ENCODE measurements at places on chromosomes 11 and 22.

DNA sequence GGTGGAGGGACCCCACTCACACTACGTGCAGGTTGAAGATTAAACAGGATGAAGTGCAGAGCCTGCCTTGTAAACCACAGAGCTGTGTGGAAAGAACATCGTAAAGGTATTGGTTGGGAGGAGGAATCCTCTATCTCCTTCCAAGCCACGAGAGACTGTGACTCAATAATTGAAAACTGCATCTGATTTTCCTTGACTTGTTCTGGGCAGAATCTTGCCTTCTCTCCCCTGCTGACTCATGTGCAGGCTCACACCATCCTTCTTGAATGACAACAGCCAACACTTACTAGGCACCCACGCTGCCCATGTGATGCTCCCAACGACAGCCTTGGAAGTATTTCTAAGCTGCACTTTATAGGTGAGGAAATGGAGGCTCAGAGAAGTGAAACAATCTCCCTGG, 563.0 kb downstream of the MIAT start:
- DNase-seq = no peak

DNA sequence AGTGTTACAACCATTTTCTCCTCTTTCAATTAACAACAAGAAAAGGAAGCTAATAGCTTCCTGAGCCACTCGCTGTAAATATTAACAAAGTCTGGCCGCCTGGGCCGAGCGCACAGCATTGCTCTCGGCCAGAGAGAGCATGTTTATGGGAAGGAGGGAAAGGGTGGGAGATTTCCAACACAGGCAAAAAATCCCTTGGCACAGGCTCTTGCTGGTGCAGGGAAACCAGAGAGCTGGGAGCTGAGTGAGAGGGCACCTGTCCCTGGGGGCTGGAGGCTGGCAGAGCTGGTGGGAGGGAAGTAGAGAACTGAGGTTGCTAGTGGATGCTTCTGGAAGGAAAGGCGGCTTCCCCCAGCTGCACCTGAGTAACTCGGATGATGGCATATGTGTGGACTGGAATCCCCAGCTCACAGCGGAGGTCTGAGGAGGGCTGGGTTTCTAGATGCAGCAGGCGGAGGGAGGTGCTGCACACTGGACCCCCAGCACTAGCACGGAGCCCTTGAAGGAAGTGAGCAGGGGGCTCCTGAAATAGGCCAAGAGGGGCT, 59.6 kb downstream of the FLRT1 start:
- no peak for DNase-seq

DNA sequence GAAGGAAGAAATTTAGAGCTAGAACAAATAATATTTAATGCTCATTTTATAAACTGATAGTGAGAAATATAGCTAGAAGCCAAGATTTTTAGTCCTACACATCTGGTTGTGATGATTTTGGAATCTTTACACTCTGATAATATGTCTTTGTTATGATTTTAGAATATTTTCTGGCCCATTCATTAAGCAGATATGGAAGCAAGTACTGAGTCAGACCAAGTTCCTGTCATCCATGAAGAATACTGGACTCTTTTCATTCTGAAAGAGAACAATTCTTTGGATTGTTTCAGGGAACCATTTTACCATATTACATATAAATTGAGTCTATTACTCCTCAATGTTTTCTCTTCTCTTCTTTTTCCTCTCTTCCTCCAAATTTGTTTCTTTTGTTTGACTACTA, 227.4 kb downstream of the TMEM135 start:
- DNase-seq = no peak

- no peak for DNase-seq
Observed at GRCh38 chr11:34909955-34910354, 6.2 kb downstream of the APIP start.

GRCh38 chr11:117417856-117418255, 90.2 kb downstream of the CEP164 start:
- no peak for DNase-seq

DNA sequence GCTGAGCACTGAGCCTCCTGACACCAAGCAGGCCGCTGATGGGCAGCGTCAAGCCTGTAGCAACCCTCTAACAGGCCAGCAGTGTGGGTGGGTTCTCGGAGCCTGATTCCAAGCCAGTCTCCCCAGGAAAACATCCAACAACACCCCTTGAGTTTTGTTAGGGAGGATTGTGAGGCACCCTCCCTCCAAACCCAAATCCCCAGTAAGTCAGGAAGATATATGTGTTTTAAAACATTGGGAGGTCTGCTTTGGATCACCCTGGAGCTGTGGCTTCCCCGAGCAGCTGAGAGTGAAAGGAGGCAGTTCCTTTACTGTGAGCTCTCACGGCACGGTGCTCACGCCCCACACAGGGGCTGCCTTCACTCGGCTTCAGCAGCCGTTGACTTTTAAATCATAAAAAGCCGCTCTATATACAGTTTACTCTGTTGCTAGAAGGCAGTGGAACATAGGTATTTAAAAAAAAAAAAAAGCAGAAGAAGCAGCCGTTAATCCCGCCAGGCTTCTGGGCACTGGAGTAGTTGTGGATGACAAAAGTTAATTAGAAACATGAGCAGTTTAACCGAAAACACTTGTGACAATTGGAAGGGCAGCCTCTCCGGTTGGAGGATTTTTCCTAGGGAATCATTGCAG, 218.6 kb downstream of the NAV2 start:
- no peak for DNase-seq

- no peak for DNase-seq
Observed at GRCh38 chr11:117239295-117239694, 6.8 kb downstream of the RNF214 start.

DNA sequence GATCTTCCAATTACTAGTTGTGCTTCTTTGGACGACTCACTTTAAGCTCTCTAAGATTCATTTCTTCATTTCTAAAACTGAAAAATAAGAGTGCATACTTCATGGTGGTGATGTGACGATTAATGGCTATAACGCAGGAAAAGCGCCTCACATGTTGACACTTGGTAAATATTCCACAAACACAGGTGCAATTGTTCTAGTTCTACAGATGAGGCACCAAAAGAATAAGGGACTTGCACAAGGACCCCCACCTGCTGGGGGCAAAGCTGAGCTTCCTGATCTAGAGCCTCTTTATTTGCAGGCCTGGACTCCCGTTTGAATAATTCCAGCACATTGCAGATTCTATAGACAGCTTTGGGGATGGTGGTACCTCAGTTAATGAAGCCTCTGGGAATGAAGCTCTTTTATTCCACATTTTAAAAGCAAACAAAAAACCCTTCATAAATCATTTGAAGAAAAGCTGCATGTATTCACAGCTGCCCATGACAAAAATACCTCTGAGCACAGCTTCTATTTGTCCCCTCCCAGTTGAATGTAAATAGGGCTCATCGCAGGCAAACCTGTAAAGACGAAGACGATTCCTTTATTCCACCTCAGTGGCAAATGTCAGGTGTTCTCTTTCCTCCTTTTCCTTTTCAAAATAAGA, 14.9 kb upstream of the CADM1 start:
- DNase-seq = no peak

DNA sequence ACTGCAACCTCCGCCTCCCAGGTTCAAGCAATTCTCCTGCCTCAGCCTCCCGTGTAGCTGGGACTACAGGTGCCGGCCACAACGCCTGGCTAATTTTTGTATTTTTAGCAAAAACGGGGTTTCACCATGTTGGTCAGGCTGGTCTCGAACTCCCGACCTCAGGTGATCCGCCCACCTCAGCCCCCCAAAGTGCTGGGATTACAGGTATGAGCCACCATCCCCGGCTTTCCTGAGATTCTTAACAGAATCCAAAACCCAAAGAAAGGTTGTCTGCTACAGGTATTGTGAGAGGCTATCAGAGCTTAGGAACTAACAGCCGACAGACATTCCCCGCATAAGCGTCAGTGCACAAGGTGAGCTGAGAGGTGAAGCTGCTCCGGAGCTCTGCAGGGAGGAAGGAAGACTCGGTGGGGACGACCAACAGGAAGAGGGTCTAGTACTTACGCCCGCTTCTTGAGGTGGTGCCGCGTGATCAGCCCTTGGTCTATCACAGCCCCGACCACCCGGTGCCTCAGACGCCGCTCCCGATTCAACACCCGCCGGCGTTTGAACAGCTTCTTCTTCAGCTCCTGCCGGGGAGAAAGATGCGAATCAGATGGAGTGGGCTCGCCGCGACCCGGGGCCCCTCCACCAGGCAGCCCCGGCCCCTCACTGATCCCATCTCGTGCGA, 470 bp downstream of the C11orf98 start:
- DNase-seq = no peak

All from esophagus squamous epithelium (tissue), 5 donors.